CD4-positive, alpha-beta T cell treated with Interleukin-17A for 1 hour (primary cell): ENCODE measurements at places on chromosomes 2 and 18.

DNA sequence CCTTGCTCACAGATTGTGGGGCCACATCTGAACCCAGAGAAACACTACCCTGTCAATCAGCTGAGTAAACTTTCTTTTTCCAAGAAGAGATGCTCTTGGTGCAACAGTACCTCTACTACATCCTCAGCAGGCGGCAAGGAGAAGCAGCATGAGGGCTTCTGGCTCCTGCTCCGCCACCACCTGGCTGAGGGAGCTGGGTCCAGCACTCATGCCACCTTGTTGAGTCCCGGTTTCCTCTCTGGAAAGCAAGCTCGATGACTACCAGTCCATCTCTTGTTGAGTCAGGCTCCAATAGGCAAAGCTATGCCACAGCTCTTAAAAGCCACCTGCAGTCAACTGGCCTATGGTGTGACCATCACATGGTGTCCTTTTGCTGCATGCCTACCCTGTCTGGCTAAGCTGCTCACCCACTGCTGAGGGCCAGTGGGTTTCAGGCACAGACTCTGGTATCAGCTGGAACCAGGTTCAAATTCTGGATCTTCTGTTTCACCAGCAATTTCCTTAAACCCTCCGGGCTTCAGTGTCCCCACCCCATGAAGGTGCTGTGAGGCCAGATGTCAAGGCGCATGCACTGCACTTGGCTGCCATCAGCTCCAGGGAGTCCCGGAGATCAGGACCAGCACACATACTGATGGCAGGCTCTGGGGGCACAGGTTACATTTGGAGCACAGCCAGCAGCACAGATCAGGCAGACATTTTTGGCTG is 42.5 kb upstream of the ACAA2 start:
- DNase-seq = no peak

GRCh38 chr2:170929686-170930050 is 615 bp downstream of the GORASP2 start:
- DNase-seq = peak; percentile 42

DNA sequence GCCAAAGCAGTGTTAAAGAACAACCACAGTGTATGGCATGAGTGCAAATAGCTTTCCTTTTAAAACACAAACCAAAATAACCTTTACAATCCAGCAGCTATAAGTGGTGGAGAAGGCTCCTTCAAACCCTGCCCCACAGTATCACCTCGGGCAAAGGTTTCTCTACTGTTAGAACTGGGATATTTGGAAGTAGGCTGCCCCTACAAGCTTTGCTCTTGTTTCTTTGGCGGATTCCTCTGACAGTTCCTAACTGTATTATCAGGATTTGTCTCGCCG is 214.8 kb downstream of the ZNF521 start:
- no peak for DNase-seq

GRCh38 chr2:10412380-10412779 is 35.7 kb downstream of the ODC1 start:
- peak; percentile 35 for DNase-seq

DNA sequence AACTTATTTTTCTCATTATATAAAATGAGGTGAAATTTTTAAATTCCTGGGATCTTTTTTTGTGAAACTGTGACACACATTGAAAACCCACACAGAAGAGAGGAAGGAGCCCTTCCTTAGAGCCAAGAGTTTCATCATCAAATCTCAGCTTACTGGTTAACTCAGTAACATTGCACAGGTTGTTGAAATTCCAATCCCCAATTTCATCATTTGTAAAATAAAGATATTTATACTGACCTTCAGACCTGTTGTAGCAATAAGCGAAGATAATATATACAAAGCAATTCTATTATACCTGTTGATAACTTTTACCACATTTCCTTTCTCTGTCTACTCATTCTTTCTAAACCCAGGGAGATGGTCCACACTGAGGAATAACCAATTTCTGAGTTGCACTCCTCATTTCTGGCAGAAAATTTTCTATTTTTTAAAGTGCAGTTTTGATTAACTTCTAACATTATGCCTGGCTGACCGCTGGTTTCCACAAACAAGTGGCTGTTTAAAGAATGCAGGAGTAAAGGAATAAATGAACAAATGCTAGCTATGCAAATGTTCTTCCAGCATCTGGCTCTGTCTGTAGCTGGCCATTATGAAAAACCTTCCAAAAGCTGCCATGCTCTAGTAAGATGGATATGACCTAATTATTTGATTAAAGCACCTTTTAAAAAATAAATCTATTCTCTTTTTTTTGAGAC is 105.7 kb upstream of the LINC00305 start:
- DNase-seq = no peak

GRCh38 chr18:26868968-26869586 is 3.6 kb upstream of the AQP4 start:
- no peak for DNase-seq

DNA sequence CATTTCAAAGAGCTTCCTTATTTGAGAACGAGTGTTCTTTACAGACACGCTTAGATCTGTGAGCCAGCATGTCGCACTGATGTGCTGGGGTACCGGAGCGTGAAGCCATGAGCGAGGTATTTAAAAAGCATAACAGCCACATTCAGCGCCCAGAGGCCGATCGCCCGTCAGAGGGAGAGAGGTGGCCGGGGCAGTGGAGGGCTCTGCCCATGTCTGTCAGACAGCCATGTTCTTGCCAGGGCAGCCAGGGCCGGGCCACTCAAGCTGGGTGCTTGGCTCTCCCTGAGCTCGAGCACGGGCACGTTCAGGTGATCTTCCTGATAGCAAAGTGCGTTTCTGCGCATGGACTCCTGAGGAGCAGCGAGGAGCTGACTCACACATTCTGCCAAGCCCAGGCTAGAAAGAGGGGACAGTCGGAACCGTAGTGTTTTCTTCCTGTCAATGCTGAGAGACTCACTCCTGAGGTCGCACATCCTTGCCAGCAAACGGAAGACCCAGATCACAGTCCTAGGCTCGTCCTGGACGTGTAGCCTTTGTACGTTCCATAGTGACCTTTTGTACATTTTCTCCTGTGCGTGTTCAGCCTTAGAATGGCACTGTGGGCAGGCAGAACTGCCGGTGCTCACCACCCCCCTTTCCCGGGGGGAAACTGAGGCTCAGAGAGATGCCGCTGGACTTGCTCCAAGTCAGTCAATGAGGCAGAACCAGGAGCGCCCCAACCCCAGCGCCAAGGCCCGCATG is 100.7 kb downstream of the NFATC1 start:
- DNase-seq = no peak

DNA sequence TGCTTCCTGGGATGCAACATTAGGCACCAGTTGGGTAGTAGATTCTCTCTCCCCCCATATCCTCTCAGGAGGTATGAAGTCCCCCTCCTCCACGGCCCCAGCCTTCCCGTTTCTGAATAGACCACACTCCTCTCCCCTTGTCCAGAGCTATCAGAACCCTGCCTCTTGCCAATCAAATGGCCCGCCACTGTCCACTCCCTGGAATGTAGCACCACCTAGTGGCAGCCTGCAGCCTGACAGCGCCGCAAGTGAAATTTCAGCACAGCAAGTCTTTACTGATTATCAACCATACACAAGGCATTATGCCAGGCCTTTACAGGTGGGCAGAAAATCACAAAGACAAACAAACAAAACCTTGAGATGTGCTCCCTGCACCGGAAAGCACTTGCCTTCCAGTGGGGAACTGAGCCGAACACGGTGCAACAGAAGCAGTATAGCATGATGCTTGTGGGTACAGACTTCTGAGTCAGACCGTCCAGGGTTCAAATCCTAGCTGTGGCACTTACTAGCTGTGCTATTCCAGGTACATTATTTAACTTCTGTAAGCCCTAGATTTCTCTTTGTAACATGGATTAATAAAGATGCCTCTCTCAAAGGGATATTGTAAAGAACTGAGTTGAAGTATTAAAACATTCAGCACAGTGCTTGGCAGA is 174.0 kb downstream of the SMAD2 start:
- peak; percentile 48 for DNase-seq

- no peak for DNase-seq
Measured at GRCh38 chr18:34890486-34891085, 150.6 kb upstream of the MAPRE2 start.

GRCh38 chr2:39772086-39772811 is 6.8 kb downstream of the THUMPD2 start:
- no peak for DNase-seq
